ENCODE measurements at places on chromosomes 6 and 20. TPM values are rescaled to one million over a fixed set of nuclear protein-coding genes. Genes with fewer than 3 reads are reported as not detected.
A peak's percentile ranks its signal among the peaks of the same experiment; 100 is the strongest.

- no peak for DNase-seq
Measured at GRCh38 chr20:47656318-47656717, 129.0 kb downstream of the SULF2 start.

DNA sequence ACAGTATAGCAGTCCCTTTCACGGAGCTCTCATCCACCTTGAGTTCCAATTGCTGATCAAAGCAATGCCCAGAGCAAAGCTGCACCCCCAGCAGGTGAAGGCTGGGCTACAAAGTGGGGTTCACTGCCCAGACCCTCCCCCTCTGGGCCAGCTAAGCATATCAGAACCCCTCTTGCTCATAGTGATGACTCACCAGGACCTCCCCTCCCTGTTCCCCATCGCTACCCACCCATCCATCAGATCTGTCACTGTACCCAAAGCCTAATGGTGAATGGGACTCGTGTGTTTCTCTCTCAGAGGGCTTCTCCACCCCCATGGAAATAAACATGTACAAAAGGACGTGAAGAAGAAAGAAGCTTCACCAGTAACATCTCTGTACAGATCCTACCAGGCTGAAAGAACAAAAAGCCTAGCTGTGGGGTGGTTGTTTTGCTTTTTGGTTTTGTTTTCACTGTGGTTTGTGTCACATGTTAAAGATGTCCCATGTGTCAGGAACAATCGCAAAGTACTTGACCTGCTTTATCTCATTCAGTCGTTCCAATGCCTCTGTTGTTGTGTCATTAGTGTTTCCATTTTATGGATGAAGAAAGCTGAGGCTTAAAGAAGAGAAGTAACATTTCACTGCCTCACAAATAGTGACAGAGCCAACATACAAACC is 518.5 kb downstream of the CD83 start:
- no peak for DNase-seq

DNA sequence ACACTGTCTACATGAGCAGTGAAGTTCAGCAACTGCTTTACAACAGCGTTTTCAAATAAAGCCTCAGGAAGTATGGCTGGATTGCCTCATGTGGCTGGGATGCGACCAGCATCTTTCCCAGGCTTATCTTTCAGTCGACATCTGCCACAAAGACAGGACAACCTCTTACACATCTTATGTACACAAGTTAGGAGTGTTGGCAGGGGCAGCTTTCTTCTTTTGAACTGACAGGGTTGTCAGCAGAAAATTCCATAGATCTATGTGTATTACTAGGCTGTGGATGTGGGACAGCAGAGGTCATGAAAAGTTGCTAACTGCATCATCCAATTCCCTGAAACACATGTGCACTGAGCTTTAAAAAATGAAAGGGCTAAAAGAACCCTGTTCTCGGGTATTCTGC is 48.1 kb downstream of the PLAGL1 start:
- DNase-seq, result no peak

GRCh38 chr6:15296735-15297134 is 50.9 kb downstream of the JARID2 start:
- DNase-seq, result no peak

DNA sequence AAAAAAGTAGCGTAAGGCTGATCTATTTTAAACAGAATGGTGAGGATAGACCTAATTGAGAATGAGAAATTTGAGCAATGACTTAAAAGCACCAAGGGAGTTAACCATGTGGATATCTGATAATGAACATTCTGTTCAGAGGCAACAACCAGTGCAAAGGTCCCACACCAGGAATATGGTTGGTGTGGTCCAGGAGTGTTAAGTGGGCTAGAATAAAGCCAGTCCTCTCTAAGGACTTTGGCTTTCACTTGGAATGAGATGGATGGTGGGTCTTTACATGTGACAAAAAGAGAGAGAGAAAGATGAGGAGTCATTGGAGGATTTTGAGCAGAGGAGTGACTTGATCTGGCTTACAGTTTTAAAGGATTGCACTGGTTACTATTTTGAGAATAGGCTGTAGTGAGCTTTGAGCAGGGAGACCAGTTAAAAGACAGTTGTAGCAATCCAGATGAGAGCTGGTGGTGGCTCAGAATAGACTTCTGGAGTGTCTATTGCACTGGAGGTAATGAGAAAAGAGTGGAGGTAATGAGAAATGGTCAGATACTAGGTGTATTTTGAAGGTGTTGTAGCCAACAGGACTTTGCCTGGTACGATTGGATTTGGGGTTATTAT is 89.8 kb downstream of the SCAF8 start:
- DNase-seq, result no peak

GRCh38 chr20:13340088-13340487 is 119.0 kb downstream of the ISM1 start:
- no peak for DNase-seq

Gene PRKN
- 3.2 TPM for total RNA-seq

Gene CARMIL1
- total RNA-seq, result 5.0 TPM

GRCh38 chr6:158642097-158642601 is 2.4 kb downstream of the DYNLT1 start:
- no peak for DNase-seq

DNA sequence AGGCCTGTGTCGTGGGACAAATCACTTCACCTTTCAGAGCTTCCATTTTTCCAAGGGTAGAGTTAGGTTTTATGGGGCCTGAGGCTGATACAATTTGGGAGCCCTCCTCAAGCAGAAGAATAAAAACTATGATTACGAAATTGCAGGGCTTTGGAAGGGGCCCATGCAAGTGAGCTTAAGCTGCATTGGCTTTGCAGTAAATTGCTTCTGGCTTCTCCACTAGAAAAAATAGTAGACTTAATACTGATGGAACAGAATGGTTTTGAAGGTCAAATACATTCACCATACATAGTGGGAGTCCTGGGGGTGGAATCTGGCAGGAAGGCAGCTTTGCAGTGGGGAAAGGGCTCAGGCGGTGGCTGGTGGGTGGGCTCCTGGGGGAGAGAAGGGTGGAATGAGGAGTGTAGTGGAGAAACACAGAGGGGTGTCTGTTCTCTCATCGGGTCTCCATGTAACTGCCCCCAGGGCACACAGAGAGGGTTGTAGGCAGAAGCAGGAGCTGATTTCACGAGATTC is 55.9 kb upstream of the RNF24 start:
- peak; percentile 21 for DNase-seq

- no peak for DNase-seq
Measured at GRCh38 chr20:54633374-54634355, 158.3 kb downstream of the DOK5 start.

- no peak for DNase-seq
Measured at GRCh38 chr20:63665708-63666107, 7.6 kb downstream of the RTEL1 start.

Gene HNF4A
- total RNA-seq, result not detected

- DNase-seq, result no peak
Measured at GRCh38 chr20:33433465-33434234, 9.9 kb downstream of the SNTA1 start.

DNA sequence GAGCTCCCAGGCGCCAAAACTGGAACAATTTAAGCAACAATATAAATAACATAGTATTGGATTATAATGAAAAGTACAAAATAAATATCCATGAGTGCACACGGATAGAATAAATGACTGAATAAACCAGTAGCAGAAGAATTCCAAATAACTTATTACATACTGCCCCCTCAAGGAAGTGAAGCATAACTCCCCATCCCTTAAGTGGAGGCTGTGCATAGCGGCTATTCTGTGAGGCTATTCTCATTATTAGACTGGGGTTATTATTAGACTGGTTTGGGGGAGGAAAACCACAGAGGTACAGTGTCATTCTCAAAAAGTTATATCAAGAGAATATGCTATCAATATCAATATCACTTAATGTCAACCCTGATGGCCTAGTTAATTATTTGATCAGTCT is 94.4 kb upstream of the SIRPA start:
- no peak for DNase-seq

GRCh38 chr20:24060851-24061590 is 72.4 kb upstream of the GGTLC1 start:
- DNase-seq, result no peak

- no peak for DNase-seq
Measured at GRCh38 chr20:18138639-18139583, 1.2 kb downstream of the KAT14 start.

DNA sequence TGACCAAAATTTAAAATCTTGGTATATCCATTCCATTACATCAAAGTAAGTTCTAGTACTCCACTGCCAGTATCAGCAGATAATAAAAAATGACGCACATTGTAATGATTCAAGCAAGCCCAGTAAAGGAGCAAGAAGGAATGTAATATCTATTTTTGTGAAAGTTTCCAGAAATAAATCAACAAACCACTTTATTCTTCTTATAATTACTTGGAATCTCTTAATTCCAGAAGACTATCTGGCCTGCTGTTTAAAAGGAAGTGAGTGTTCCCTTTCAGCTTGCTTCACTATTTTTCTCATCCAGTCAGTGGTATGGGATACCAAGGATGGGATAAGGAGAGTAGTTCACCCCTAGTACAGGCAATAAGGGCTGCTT is 42.2 kb upstream of the DSE start:
- DNase-seq, result no peak

DNA sequence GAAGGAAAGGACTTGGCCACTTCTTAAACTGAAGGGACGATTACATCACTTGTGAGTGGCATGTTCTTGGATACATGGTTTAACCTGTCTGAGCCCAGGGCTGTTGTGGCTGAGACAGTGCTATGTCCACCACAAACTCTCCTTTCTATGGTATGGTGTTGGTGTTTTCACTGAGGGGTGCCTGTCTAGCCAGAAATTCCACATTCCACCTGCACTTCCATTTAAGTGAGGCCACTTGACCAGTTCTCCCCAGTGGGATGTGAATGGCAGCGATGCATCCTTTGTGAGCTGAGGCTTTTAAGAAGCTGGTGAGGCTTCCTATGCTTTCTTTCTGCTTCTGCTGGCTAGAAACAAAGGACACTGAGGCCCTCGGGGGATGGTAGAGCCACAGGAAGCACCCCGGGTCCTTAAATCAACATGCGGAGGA is 151.4 kb upstream of the CHD6 start:
- DNase-seq, result no peak

Gene CRISP2
- not detected for total RNA-seq

Gene UTRN
- 76.8 TPM for total RNA-seq

Gene RAB44
- not detected for total RNA-seq

- DNase-seq, result no peak
Measured at GRCh38 chr6:156418253-156418652, 358.9 kb upstream of the ARID1B start.

- DNase-seq, result peak; percentile 57
Measured at GRCh38 chr20:63520934-63521601, 503 bp downstream of the PPDPF start.

DNA sequence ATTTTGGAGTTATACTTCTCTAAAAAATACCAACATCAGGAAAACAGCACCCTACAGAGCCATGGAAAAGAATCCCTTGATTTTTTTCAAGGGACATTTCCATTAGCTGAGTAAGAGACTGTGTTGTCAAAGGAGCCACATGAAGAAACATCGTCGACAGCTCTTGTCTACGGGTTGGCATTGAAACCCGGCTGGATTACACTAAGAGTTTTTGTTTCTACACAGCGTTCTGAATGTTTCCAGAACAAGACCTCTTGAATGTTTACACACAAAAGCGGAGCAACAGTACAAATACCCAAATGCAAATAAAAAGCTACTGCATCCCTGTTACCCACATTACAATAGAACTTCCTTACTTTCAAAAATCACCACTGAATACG is 2.4 kb upstream of the MYLK4 start:
- no peak for DNase-seq

Gene PET117
- 17.8 TPM for total RNA-seq

DNA sequence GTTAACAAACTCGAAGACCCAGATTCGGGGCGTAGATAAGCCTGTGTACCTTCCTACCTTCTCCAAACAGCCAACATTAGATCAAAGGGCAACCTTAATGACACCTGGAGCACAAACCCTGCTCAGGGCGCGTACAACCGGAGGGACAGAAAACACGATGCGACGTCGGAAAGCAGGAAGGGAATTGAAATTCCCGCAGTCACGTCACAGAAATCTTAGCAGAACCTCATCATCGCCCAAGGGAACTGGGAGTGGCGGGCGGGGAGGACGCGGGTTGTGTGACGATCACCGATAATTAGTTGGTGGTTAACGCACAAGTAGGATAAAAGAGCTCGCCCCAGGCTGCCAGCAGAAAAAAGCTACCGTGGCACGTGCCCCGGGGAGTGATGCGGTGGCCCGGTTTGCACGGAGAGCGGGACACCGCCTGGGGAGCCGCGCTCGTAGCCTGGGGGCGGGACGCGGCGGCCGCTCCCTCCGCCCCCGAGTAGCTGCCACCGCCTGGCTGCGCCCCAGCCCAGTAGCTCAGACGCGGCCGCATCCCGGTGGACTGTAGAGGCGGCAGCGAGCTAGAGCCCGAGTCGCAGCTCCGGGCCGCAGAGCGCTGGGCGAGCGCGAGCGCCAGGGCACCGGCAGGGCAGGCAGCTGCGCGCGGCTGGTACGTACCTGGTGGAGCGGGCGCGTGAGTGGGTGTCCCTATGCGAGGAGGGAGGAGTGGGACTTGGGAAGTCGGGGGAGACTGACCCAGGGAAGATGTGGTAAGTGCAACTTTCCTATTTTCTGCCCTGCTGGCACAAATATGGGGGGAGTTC is at the start of gene PKIB:
Gene PKIB, plus strand, starts transcription at position 525 of the 809 bp plus-strand sequence. CDS start 107,390 bp downstream, outside the sequence.
- DNase-seq, result peak; percentile 32

DNA sequence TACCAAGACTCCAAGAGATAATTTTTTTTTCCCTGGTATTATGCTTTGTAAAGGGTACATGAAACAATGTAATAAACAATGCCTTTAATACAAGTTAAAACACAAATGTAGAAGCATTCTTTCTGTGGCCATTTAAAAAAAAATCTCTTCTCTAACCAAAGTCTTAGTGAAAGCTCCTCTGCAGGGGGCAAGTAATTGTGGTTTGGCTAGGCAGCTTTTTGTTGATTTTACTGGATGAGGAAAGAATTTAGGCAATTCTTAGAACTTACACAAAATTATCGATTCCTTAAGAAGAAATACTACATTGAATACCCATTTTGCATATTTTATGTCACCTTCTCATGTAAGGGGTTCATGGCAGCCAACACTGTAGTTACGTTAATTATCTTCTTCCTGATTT is 12.4 kb downstream of the TFB1M start:
- DNase-seq, result no peak

Gene LY6G6F
- total RNA-seq, result not detected

DNA sequence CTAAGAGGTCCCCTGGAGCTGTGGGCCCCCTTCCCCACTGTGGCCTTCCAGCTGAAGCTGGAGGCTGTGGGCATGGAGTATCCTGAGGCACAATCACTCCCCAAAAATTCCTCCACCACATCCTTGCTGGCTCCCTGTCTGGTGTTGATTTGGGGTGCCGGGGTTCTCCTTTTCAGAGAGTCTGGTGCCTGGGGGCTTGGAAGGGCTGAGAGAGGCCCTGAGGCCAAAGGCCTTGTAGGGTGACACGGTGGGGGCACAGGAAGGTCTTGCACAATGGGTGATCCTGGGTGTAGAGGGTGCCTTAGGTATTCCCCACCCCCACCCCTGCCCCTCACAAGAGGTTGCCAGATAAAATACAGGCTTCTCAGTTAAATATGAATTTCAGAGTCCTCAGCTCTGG is 33.2 kb upstream of the VEGFA start:
- no peak for DNase-seq

DNA sequence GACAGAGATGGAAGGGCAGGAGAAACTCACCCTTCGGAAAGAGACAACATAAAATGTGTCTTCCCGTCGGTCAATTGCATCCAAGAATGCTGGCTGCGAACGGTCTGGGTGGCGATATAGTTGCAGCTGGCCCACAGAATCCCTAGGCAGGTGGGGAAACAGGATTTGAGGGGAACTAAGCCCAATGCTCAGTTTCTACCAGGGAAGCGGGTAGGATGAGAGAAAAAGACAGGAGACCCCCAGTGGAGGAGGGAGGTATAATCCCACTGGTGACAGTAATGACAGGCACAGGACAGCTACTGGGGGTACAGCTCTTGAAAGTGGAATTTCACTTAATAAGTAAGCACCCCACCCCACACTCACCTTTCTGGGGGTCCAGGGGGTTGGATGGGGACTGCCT is 7.5 kb upstream of the TNXB start:
- peak; percentile 41 for DNase-seq

- no peak for DNase-seq
Measured at GRCh38 chr6:138037009-138037504, 70.2 kb downstream of the PERP start.
